ENCODE measurements at places on chromosomes 13 and 19.

GRCh38 chr13:72168126-72168855 lies 301.3 kb upstream of the DACH1 start:
- peak; percentile 42 for DNase-seq

GRCh38 chr19:38326591-38326990 lies 6.9 kb downstream of the KCNK6 start:
- no peak for DNase-seq

GRCh38 chr13:80527400-80527799 lies 186.5 kb upstream of the SPRY2 start:
- no peak for DNase-seq

DNA sequence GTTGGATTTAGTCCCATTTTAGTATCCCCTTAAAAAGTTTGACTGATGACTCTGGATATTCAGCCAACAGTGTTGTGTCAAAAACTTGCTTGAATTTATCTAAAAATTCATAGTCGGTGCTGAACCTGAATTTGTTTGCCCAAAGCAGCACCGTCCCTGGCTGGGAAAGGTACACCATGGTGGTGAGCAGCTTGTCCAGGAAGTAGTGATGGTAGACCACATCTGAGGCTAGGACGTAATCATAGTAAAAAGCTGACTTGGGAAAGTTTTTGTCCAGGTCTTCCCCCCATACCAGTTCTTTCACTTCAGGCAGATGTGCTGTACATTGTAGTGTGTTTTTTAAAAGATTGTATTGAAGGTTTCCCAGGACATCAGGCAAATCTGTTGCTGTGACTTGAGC lies 8.8 kb downstream of the METTL21C start:
- no peak for DNase-seq

DNA sequence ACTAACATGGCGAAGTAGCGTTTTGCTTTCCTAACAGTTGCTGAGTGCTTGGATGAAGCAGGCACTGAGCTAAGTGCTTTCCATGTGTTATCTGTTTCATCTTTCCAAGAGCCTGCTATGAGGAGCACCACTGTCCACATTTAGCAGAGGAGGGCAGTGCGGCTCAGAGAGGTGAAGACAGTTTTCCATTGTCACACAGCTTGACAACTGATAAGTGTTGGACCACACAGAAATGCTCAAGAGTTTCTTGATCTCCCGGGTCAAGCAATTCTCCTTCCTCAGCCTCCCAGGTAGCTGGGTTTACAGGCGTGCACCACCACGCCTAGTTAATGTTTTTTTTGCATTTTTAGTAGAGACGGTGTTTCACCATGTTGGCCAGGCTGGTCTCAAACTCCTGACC lies 6.8 kb upstream of the CRTC1 start:
- DNase-seq = no peak

DNA sequence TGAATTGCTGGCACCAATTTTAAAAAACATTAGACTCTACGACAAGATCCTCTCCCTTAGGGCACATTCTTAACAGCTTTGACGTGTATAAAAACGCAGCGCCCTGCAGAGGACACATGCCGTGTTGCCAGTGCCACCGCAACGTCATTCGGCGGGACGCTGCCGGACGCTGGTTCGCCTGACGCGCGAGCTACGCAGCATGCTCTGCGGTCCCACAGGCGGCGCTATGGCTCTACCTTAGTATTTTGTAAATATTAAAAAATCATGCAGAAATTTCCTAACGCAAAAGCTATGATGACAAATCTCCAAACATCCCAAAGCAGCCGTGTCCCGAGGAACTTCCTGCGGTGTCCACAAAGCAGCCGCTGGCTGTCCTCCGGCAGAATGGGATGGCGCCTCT lies 4.2 kb upstream of the ADPRHL1 start:
- DNase-seq = no peak

DNA sequence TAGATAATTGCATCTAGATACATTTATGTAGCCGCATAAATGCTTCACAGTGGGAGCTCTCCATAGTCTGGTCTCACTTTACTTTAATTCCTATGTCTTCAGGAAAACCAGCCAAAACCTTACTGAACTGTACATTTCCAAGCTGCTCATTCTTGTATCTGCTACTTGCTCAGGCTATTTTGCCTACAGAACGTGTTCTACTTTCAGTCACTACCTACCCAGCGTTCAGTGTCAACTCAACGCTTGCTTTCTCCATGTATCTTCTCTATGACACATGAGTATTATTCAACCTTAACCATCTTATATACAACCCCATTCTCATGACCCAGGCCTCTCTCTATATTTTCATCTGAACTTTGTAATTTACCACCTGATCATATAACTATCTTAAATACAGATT lies 101.9 kb downstream of the KLF12 start:
- DNase-seq = no peak

DNA sequence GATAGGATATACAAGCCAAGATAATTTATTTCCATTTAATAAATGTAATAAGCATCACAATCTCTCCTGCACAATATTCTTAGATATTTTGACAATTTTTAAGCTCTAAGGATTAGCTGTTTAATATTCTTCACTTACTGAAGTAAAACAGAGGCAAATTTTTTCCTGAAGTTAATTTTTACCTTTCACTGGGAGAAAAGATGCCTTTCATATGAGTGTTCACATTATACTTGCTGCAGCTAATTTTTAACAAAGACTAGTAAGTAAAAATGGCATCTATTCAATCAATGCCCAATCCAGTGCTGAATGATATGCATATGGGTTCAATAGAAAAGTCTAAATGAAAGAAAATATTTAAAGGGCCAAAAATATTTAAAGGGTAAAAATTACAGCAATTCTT lies 377.2 kb upstream of the GPC6 start:
- DNase-seq = no peak
